ENCODE measurements at places on chromosomes 7 and 10. TPM values are rescaled to one million over a fixed set of nuclear protein-coding genes. Genes with fewer than 3 reads are reported as not detected.

TUBB8 gene
- 0.81 TPM for polyA plus RNA-seq

DNA sequence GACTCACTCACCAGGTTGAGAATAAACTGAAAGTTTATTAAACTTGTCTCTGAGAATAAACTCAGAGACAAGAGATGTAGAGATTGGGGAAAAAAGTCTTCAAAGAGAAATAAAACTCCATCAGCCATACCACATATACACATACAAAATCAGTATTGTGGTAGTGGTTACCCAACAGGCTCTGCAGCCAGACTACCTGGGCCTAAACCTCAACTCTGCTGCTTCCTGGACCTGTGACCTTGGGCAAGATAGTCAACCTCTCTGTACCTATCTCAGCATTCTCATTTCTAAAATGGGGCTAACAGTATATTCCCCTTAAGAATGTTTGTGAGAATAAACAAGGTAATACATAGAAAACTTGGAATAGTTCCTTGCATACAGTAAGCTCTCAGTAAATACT is 15.3 kb downstream of the TPK1 start:
- no peak for DNase-seq
- no peaks in the 10 kb centered on the region for H3K27me3 ChIP-seq
- peaks cover 4% of the 10 kb centered on the region for H3K4me1 ChIP-seq
- H3K4me3 ChIP-seq: no peak overlapping the region
- no peaks in the 10 kb centered on the region for H3K36me3 ChIP-seq

DNA sequence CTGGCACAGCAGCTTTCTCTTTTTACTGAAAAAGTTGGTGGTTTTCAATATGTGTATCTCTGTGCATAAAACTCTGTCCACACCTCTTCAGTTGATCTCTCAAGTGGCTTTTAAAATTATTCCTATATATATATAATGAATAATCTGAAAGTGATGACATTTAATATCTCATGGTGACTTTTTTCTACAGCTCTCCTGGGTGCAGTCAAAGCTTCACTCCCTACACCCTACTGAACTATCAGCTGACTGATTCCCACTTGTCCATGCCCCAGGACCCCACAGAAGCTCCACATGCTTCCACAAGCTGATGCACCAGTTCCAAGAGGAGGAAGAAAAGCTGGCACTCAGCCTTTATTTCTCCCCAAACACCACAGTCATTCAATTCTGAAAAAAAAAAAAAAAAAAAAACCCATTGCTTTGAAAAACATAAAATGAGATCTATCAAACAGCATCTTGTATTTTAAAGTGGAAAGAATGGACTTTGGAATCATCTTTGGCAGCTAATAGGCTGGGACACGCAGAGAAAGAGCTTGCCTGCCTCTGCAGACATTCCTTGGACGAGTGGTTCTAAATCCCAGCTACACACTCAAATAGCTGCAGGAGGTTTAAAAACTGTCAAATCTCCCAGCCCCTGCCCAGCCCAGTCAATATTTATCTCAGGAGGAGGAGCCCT is 75.3 kb upstream of the GDF10 start:
- H3K4me3 ChIP-seq: no peak overlapping the region
- H3K27me3 ChIP-seq: peaks cover 8% of the 10 kb centered on the region
- no peaks in the 10 kb centered on the region for H3K4me1 ChIP-seq
- no peak for DNase-seq
- no peak overlapping the region for H3K27ac ChIP-seq

DNA sequence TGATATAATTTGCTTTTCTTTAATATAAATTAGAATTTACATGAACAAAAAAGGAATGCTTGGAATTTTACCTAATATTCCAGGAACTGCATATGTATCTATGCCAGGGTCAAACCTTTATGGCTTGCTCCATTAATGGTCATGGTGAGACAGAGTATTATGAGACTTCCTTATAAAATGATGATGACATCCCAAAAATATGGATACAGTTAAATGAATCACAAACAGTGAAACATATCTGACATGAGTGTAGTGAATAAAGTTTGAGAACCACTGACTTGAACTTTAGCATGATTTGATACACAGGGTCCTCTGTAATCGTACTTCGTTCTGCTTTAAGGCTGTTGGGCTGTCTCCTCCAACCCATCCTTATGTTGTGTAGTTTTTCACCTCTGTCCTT is 51.8 kb downstream of the MARCHF5 start:
- H3K27ac ChIP-seq: no peak overlapping the region
- DNase-seq: no peak
- no peaks in the 10 kb centered on the region for H3K27me3 ChIP-seq
- peaks cover 24% of the 10 kb centered on the region for H3K36me3 ChIP-seq
- H3K4me1 ChIP-seq: no peaks in the 10 kb centered on the region
- no peak overlapping the region for H3K4me3 ChIP-seq

PHKG1 gene
- 2.1 TPM for polyA plus RNA-seq

PSD gene
- polyA plus RNA-seq: 62.0 TPM

DNA sequence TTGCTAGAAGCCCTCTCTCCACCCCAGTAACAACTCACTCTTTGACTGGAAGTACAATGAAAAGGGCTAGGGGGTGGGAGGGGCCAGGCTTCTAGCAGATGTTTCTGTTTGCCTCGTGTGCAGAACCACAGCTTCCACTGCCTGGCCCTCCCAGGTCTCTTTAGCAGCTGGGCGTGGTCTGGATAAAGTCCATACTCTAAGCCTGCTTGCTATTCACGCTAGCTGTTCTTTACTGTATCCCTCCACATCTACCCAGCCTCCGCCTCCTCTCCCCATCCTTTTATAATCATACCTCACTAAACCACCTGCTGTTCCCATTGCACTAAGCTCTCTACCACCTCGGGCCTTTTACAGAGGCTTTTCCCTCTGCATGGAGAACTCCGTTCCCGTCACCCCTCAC is 288.8 kb downstream of the CAMK1D start:
- no peaks in the 10 kb centered on the region for H3K36me3 ChIP-seq
- no peak overlapping the region for H3K4me3 ChIP-seq
- peak overlapping the region; percentile 2 for H3K27ac ChIP-seq
- H3K4me1 ChIP-seq: peaks cover 11% of the 10 kb centered on the region
- H3K27me3 ChIP-seq: no peaks in the 10 kb centered on the region
- DNase-seq: peak; percentile 91

DNA sequence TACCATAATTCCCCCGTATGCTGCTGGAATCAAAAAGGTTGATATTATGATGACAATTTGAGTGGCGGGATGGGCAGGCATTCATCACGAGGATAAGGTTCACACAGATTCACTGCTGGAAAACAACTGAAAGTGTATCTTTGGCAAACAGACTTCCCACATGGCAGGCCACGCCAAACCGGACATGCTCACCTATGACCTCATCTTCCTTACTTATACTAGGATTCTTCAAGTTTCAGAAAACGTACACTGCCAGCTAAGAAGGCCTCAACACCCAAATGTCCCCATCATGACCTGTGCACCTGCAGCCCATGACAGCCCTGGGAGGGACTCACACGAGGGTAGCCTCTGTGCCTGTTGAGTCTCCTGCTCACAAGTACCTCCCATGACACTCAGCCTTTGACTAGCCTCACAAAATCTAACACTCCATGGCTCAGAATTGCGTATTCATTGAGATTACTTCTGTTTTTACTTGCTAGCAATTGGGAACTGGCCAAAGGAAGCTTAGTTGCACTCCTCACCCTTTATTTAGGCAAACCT is 259.0 kb upstream of the GHITM start:
- H3K4me3 ChIP-seq: no peak overlapping the region
- H3K4me1 ChIP-seq: no peaks in the 10 kb centered on the region
- no peak for DNase-seq
- no peaks in the 10 kb centered on the region for H3K27me3 ChIP-seq
- H3K27ac ChIP-seq: no peak overlapping the region

- H3K27ac ChIP-seq: no peak overlapping the region
- no peak overlapping the region for H3K4me3 ChIP-seq
- H3K36me3 ChIP-seq: no peaks in the 10 kb centered on the region
- peaks cover 5% of the 10 kb centered on the region for H3K4me1 ChIP-seq
- no peak for DNase-seq
These were observed 12.8 kb downstream of the SNX8 start for GRCh38 chr7:2301511-2301863.

DNA sequence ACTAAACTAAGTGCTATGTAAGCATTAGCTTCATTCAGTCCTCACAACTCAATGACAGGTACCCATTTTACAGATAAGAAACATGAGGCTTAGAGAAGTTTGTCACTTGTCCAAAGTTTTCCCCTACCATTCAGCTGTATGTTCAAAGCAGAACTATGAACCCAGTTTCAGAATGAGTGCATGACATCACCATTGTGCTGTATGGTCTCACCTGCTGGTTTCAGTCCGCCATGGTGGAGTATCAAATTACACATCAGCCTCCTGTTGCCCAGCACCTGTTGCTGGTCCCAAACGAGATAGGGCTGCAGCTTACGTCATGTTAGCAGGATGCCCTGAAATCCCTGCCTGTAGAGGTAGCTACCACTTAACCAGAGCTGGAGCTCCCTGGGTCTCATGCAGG is 95.0 kb downstream of the DYNC1I1 start:
- no peaks in the 10 kb centered on the region for H3K4me1 ChIP-seq
- DNase-seq: no peak
- H3K27ac ChIP-seq: no peak overlapping the region
- H3K27me3 ChIP-seq: no peaks in the 10 kb centered on the region

GRCh38 chr7:79664884-79665676 is 211.6 kb upstream of the MAGI2 start:
- H3K36me3 ChIP-seq: no peaks in the 10 kb centered on the region
- no peak overlapping the region for H3K4me3 ChIP-seq
- no peaks in the 10 kb centered on the region for H3K4me1 ChIP-seq
- H3K27ac ChIP-seq: no peak overlapping the region
- no peak for DNase-seq

DNA sequence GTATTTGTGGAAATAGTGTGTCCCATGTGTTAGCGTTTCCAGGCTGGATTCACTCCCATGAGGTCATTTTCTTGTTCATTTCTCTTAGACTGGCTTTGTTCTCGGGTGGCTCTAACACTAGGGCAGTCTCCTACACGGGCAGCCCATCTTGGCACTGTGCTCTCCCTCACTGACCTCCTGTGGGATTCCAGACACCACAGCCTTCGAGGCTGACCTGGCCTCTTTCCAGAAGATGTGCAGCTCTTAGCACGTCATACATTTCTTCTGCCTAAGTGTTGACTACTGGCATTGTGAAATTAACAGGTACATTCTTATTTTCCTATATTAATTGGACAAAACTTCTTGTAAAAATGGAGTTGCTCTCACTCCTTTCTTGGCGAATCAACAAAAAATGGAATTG is 72.8 kb downstream of the INSYN2A start:
- no peak for DNase-seq
- no peak overlapping the region for H3K27ac ChIP-seq
- peaks cover 21% of the 10 kb centered on the region for H3K36me3 ChIP-seq
- no peaks in the 10 kb centered on the region for H3K4me1 ChIP-seq

DNA sequence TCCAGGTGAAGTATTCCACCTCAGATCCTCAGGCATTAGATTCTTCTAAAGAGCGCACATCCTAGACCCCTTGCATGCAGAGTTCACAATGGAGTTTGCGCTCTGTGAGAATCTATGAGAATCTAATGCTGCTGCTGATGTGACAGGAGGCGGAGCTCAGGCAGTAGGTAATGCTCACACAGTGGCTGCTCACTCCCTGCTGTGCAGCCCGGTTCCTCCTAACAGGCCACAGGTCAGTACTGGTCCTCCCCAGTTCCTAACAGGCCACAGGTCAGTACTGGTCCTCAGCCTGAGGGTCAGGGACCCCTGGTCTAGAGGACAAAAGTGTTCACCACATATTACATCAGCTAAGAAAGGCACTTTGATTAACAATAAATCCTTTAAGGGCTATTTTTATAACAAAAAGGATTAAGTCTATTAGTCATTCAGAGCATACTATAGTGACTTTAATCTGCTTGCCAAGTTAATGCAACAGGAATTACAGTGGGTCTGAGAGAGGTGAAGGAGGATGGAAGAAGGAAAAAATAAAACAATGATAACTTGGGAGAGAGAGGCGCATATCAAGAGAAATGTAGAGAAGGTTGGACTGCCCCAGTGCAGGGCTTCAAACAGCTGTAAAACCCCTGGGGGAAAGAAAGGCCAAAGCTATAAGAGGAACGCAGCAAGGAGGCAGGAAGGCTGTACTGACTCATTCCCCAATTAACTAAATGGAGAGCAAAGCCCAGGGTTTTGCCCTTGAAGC is 49.2 kb downstream of the CUL2 start:
- no peaks in the 10 kb centered on the region for H3K27me3 ChIP-seq
- peaks cover 43% of the 10 kb centered on the region for H3K36me3 ChIP-seq
- DNase-seq: no peak
- no peaks in the 10 kb centered on the region for H3K4me1 ChIP-seq

DNA sequence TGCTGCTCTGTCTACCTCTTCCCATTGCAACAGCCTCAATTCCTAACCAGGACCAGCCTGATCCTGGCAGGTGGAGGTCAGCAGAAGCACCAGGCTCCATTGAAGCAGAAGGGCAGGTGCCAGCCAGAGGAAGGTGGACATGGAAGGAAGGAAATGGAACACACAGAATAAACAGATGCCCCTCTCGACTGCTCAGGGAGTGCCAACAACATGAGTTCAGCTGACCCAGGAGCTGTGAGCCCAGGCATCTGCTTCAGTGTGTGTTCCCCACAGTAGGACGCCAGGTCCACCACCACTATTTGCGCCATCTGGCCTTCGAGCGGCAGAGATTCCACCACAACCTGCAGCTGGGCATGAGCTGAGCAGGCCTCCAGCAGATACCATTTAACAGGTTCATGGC is 56.7 kb downstream of the GPAM start:
- no peak for DNase-seq
- no peak overlapping the region for H3K27ac ChIP-seq
- H3K4me3 ChIP-seq: no peak overlapping the region
- H3K4me1 ChIP-seq: peaks cover 8% of the 10 kb centered on the region
- H3K36me3 ChIP-seq: no peaks in the 10 kb centered on the region

GRCh38 chr10:112973046-112973445 is 23.0 kb downstream of the TCF7L2 start:
- peaks cover 8% of the 10 kb centered on the region for H3K4me1 ChIP-seq
- no peaks in the 10 kb centered on the region for H3K27me3 ChIP-seq
- H3K27ac ChIP-seq: no peak overlapping the region
- H3K36me3 ChIP-seq: peaks cover 55% of the 10 kb centered on the region
- DNase-seq: no peak

DNA sequence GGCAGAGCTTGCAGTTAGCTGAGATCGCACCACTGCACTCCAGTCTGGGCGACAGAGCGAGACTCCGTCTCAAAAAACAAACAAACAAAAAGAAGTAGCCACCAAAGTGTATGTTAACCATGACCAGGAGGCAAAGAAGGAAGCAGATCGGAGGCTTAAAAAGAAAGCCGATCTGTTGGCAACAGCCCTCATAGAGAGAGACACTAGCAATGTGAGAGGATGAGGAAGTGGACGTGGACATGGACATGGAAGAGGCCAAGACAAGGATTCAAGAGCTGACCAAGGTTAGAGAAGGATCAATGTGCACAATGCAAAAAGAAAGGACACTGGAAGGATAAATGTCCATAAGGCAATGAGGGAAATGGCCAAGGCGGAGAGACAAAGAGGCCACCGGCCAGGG is 14.9 kb upstream of the ADCK2 start:
- H3K27me3 ChIP-seq: peaks cover 2% of the 10 kb centered on the region
- DNase-seq: no peak
- peaks cover 3% of the 10 kb centered on the region for H3K4me1 ChIP-seq
- no peak overlapping the region for H3K27ac ChIP-seq
- H3K36me3 ChIP-seq: no peaks in the 10 kb centered on the region

Data from large intestine (tissue), 12 donors.